ENCODE measurements at places on chromosomes 3 and 15.
A peak's percentile ranks its signal among the peaks of the same experiment; 100 is the strongest.

- no peak for DNase-seq
Measured at GRCh38 chr3:8573342-8573926, 71.2 kb downstream of the SSUH2 start.

DNA sequence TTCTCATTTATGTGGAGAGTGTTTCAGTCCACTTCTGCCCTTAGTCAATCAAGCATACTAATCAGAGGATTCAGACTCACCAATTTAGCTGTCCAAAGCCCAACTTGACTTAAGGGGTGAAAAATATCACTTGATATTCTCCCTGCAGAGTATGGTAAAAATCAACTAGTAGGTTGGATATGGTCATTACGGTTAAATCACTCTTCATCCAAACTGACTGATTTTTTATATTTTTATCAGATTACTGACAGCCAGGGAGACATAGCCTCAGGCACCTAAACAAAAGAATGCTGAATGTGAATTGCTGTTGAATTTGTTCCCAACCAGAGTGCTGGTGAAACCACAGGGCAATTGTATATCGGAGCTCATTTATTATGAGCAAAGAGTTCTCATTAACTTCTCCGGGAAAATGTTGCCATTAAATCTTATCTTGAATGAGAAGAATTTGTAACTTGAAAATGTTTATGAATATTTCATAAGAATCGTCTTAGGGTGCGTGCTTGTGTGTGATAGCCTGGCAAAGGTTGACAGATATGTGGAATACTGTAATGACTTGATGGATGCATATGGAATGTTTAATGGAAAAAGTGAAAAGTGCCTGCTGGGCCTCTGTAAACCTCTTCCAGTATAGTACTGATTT lies 411.2 kb downstream of the NAALADL2 start:
- no peak for DNase-seq

DNA sequence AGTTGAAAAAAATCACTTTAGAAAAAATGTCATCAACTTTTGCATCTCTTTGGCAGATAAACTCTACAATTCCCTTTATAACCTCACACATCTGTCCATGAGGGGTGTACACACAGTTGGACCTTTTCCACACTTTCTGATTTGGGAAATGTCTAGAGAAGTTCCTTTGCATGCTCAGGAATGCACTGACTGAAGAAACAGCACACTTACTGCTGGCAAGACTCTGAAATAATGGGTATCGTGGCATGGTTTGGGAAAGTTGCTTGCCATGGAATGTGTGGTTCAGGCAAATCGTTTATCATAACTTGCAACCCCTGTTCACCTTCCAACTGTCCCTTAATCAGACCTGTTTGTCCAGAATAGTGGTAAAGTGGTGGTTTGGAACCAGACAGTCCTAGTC lies 135.3 kb upstream of the TGFBR2 start:
- DNase-seq: no peak

GRCh38 chr3:150545419-150546225 lies 674 bp downstream of the SERP1 start:
- peak; percentile 14 for DNase-seq

DNA sequence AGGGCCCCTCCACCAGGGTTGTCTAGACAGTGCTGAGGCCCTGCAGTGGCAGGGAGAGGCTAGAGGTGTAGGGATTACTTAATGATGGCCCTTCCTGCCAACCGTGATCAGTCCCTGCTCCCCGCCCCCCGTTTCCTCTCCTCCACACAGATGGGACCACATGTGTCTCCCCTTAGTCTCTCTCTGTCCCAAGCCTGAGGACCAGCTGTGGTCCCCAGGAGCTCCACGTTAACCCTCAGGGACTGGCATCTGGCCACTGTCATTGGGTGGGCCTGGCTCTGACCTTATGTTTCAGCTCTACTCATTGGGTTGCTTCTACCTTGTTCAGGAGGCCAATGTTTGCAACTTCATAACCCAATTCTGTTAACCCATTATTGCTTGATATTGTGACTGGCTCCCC lies 6.0 kb upstream of the ALPK3 start:
- no peak for DNase-seq

DNA sequence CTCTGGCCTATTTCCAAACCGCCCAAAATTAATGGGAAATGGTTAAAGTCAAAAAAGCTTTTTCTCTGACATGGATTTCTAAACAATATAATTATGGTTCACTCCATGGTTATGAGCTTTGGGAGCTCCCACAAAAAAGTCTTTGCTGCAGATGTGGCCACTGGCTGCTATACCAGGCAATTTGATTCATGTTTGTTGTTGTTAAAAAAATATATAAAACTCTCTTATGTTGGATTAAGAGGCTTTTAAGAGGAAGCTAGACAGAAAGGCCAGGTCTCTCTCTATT lies 258.6 kb downstream of the TIGIT start:
- DNase-seq: no peak

- no peak for DNase-seq
Measured at GRCh38 chr3:141246224-141246957, 14.8 kb downstream of the PXYLP1 start.

- no peak for DNase-seq
Measured at GRCh38 chr3:184710870-184711492, 883 bp downstream of the MAGEF1 start.

DNA sequence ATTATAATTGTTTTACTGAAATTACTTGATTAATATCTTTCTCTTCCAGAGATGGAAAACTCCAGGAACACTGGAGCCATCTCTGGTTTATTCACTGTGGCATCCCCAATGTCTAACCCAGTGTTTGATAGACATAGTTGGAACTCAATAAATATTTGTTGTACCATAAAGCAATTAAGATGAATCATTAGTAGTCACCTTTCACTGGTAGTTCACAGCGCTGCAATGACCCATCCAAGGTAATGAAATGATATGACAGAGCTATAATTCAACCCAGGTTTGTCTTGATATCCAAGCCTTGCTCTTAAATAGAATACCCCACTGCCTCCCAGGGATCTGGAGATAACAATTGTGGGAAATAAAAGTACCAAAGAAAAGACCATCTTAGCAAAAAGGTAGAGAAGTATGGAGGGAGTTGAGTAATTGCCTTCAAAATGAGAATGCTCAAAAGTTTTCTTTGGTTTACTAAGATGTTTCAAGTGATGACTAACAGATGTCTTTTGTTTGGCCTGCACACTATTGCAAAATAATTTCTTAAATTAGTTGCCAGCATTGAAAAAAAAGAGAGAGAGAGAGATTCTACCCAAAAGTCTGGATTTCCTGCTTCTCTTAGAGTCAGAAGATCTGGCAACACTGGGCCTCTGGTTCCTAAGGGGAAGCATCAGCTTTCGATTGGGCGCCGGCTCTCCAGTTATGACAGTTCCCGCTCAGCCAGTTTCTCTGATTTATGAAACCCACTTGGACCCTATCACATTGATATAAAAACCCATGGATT lies 348.5 kb downstream of the ERC2 start:
- no peak for DNase-seq

DNA sequence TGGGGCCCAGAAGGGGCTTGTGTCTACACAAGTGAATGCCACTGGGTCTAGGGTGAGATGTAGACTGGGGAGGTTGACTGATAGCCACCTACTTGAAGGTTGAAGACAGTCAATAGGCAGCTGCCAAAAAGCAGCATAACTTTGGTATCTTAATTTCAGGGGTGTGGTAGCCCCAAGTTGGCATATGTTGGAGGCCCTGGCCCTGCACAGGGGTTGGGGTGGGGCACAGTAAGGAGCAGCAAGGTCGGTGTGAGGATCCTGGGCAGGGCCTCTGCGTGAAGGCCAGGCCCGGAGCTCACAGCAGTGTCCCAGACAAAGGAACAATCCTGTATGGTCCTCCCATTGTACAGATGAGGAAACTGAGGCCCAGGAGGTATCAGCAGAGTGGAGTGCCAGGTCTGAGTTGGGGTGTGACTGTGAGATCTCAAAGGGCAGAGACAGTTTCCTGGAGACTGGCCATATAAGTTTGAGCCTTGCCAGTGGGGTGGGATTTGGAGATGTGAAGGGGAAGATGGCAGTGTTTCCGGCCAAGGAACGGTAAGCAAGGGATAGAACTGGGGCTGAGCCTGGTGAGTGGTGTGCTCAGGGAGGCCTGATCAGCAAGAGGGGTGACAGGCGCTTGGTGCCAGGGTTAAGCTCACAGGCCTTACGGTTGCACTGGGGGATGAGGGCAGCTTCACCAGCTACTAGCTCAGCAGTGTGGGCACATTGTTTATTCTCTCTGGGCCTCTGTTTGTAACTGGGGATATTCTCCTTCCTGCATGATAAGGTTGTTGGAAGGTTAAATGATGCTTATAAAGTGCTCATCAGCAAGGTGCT lies 1.7 kb downstream of the KLHL40 start:
- no peak for DNase-seq

GRCh38 chr3:123076496-123077418 lies 9.9 kb downstream of the PDIA5 start:
- DNase-seq: no peak

DNA sequence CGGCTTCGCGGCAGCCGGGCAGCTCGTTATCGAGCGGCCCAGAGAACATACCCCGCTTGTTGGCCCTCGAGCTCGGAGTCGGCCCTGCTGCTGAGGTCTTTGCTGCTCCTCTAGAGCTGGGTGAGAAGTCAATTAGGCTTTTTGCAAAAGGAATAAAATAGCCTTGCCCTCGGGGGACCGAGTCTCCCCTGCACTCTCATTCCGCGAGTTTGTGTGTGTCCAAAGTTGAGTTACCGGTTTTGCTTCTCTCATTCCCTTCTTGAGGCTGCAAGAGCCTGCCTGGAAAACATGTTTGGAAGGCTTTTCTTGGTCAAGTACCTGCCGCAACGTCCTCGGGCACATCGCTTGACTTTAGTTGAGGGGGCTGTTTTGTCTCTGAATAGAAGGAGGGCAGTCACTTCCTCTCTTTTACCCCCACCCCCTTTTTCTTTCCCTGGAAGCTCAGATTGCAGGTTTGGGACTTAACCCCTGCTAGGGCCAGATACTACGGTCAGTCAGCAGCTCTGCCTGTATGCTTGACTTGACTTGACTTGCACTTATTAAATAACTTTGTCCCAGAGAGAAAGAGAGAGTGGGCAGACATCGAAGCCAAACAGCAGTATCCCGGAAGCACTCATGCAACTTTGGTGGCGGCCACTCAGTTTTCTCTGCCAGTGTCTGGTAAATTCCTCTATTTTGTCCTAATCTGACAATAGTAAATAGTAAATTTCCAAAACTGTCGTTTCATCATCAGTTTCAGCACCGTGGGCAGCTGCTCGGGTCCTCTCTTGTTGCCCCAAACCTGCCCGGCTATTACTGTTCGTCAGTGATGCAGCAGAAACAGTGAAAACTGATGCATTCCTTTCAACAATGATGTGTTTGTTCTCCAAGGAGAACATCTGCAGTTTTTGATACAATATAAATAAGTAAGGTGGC lies 609 bp downstream of the RNF13 start:
- no peak for DNase-seq

DNA sequence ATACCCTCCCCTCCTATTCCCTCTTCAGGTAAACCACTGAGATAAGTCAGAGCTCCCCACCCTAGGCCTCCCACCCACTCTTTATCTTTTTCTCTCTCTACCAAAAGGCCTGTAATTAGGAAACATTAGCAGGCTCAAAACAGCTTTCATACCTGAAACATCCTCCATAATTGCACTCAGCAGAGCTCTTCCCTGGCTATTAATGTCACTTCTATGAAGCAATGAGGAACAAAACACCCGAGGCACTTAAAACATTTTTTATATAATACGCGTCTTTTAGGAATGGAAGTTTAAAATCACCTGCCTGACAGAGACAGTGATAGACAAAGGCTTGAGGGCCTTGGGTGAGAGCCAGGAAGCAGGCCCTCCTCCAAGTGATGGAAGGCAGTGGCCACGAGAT lies 138.9 kb downstream of the EPHB1 start:
- no peak for DNase-seq

- DNase-seq: no peak
Measured at GRCh38 chr3:119146578-119147375, 812 bp downstream of the TEX55 start.

GRCh38 chr15:64535460-64536243 lies 75.3 kb downstream of the ZNF609 start:
- no peak for DNase-seq

DNA sequence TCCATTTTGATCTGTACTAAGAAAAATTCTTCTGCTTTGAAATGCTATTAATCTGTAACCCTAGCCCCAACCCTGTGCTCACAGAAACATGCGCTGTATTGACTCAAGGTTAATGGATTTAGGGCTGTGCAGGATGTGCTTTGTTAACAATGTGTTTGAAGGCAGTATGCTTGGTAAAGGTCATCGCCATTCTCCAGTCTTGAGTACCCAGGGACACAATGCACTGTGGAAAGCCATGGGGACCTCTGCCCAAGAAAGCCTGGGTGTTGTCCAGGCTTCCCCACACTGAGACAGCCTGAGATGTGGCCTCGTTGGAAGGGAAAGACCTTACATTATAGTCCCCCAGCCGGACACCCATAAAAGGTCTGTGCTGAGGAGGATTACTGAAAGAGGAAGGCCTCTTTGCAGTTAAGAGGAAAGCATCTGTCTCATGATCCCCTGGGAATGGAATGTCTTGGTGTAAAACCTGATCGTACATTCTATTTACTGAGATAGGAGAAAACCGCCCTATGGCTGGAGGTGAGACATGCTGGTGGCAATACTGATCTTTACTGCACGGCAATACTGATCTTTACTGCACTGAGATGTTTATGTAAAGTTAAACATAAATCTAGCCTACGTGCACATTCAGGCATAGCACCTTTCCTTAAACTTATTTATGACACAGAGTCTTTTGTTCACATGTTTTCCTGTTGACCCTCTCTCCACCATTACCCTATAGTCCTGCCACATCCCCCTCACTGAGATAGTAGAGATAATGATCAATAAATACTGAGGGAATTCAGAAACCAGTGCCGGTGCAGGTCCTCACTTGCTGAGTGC lies 6.3 kb downstream of the PIGZ start:
- no peak for DNase-seq

DNA sequence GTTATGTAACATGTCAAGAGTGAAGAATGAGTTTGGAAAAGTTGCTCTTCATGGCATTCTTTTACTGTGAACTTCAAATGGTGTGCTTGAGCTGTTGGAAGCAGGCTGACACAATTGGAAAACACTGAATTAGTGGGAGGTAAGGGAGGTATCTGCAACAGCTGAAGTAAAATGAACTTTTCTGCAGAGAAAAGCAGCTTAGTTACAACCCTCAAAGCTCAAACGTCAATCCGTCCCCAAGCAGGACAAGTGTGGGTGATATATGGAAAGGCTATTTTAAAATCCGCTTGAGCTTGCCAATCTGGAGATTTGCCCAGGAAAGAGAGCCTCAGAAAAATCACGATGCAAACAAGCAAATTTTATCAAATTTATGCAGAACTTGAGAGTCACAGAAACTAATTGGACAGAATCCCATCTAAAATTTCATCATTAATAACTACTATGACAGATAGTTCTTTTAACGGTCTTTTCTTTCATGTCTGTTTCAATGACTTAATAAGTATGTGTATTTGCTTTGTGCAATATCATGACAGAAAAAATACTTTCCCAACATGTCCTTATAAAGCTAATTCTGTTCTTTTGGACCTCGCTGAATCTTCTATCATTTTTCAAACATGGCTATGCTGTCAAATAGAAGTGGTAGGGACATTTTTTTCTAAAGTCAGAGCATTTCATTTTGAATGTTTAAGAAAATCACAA lies 266.6 kb upstream of the SLITRK3 start:
- DNase-seq: no peak

DNA sequence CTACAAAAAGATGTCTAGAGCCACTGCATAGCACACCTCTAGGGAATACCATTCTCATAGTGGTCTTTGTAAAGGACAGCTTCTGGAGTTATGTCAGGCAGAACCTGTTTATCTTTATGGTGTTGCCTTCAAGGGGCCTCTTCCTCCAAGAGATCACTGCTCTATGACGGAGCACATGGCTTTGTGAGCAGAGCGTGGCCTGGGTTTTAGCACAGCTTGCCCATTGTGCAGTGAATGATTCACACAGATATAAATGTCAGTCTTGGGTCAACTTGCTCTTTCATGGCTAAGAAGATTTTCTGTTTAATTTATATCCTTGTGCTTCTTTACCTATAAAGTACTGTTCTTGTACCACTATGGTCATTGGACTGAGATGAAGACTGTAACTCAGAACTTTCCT lies 41.5 kb upstream of the RBMS3 start:
- no peak for DNase-seq

Data from T follicular helper cell (primary cell).